Stimulated activated CD8-positive, alpha-beta memory T cell treated with anti-CD3 and anti-CD28 coated beads, Interleukin-15, amount 100 ng/mL, for 1 hour (primary cell): ENCODE measurements at places on chromosomes 1 and 21.

GRCh38 chr1:209787551-209787950 is 3.2 kb upstream of the C1orf74 start:
- DNase-seq: no peak

- DNase-seq: no peak
These were observed 9.4 kb downstream of the DONSON start for GRCh38 chr21:33578959-33579542.

- no peak for DNase-seq
These were observed 44.3 kb downstream of the KIFAP3 start for GRCh38 chr1:170030212-170030611.

- DNase-seq: no peak
These were observed 12.9 kb upstream of the ETV3 start for GRCh38 chr1:157151073-157151472.

DNA sequence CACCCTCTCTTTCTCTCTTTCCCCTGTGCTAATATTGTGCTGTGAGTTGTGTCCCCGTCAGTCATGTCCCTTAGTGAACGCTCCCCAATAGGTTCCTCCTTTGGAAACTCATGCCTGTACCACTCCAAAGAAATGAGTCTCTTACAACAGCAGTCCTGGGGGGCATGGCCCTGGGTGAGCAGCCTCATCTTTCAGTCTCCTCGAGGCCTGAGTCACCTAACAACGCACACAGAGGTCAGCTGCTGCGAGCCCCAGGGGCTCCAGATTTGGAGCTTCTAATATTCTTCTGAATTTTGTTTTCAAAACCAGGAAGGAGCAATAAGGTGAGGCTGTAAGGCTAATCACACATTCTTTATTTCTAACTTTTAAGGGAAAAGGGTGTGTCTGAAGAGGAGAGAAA is 30.5 kb upstream of the ZBTB8A start:
- DNase-seq: no peak

GRCh38 chr1:66288048-66288447 is 245.9 kb upstream of the SGIP1 start:
- no peak for DNase-seq

DNA sequence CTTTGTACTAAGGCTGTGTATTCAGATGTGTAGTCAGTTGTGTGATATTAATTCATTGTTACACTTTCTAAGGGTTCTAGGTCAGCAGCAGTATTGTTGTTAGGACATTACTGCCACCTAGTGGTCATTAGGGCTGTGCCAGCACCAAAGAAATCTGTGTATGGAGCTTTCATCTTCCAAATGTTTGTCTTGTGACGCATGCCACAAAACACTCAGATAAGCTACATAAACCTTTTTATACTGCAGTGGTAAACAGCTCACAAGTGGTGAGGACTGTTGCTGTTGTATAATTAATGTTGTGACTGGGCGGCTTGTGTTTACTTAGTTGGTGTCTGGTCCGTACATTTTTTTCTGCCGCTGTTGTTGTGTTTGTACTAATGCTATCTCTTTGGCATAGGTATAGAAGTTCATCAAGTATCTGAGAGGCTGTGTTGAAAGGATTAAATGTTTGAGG is 51.7 kb downstream of the S1PR1 start:
- no peak for DNase-seq

- DNase-seq: no peak
These were observed 802.6 kb downstream of the PLA2G4A start for GRCh38 chr1:187631381-187631675.

DNA sequence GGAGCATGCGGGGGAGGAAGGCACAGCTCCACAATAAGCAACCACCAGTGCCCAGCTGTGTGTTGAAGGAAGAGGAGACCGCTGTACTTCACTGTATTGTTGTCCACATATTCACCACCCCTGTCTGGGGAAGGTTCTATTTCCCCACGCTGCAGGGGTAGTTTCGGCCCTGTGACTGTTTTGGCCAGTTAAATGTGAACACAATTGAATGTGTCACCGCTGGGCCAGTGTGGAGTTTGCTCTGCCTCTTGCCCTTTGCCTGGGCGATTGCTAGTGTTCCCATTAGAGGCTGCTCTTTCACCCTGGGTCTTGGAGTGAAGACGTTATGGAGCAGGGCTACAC is 32.6 kb downstream of the UBE4B start:
- DNase-seq: no peak

- DNase-seq: no peak
These were observed 13.9 kb upstream of the OR2G2 start for GRCh38 chr1:247574236-247574635.

DNA sequence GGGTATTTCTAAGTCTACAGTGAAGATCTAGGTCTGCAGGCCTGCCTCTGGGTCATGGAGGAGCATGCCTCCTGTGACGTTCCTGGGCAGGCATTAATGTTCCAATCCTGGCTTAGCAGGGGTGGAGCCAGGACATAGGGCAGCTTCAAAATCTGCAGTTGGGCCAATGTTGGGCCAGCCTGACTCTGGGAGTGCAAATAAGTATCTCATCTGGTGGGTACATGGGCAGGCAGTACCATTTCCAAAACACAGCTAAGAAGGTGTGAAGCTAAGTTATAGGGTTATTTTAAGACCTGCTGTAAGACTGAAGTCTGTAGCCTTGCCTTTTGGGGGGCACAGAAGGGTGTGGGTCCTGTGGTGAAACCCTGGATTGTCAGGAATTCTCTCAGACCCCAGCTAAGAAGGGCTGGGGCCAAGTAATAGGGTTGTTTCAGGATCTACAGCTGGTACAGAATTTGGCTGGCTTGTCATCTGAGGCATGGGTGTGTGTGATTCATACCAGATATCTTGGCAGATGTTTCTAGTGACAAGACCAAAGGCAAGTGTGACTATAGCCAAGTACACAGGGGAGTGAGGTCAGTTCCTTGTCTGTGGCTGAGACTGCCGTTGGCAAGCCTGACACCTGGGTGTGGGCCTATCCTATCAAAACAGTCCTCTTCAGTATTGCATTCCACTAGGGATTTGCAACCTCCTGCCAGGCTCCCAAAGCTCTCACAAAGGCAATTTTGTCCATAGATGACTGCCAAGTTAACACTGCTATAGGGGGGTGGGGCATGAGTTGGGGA is 468.7 kb upstream of the B3GALT2 start:
- no peak for DNase-seq

DNA sequence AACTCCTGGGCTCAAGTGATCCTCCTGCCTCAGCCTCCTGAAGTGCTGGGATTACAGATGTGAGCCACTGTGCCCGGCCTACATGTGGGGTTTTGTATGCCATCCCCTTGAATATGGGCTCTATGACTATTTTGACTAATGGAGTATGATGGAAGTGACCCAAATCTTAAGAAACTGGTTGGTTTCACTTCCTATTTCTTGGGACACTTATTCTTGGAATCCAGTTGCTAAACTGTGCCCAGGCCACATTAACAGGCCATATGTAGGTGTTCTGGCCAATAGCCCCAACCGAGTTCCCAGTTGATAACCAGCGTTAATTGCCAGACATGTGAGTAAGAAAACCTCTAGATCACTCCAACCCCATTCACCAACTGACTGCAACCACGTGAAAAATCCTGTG is 36.3 kb upstream of the CLIC4 start:
- DNase-seq: no peak

- DNase-seq: no peak
These were observed 49.5 kb upstream of the LYPLAL1 start for GRCh38 chr1:219124163-219124562.

DNA sequence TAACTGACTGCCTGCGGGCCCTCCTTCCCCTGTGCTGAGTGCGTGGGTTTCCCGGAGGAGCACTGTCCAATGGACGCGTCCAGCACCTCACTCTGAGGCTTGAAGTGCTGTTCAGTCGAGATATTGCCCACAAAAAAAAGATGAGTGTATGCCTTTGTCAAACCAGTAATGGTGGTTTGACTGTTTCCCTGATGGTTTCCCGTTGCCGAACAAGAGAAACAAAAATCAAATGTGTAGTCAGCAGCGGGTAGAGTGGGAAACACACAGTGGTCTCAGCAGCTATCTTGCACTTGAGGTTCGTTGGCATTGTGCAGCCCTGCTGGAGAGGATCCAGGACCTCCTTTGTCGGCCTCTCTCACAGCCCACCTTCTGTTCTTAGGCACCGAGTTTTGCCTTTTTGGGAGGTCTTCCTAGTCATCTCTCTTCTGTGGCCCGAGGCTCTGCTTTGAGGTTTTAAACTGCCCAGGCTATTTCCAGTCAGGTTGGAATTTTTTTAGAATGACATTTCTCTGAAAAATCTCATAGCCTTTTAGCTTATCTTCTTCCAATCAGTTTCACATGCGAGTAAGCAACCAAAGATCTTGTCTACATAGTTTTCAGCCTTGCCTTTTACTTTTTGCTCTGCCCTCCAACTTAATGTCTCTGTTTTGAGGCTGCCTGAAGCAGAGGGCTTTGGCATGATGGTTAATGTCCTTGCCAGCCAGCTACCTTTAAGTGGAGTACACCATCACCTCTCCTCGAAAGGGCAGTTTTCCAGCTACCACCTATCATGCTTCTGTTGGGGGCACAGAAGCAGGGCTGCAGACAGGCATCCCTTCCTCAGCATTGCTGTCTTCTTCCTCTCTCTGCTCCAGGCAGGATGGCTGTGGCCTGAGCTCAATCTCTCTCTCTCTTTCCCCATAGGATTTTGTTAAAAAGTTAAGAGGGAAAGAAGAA is 132.3 kb downstream of the URB2 start:
- DNase-seq: no peak

GRCh38 chr1:51927029-51927428 is 48.5 kb upstream of the NRDC start:
- no peak for DNase-seq

GRCh38 chr1:214573386-214574318 is 22.2 kb upstream of the PTPN14 start:
- no peak for DNase-seq

DNA sequence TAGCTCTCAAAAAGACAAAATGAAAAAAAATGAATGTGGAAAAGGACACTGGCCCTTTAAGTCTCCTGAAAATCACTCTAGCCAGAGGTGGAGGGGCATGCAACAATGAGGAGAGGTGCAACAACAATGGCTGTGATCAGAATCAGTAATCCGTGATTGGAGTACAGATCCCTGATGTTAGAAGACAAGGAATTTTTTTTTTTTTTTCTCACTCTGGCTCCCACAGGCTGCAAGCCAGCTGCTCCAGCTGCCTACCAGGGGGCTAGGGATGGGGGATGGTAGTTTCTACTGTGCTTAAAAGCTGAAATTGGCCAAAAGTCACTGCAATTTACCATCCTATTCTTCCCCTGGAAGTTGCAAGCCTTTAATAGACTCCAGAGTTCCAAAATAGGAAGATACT is 54.5 kb downstream of the STYXL2 start:
- no peak for DNase-seq
